ENCODE measurements at places on chromosomes 4 and X. TPM values are rescaled to one million over a fixed set of nuclear protein-coding genes. Genes with fewer than 3 reads are reported as not detected.

HS3ST1 gene
- total RNA-seq: 2.7 TPM

- no peaks in the 10 kb centered on the region for H3K4me1 ChIP-seq
- DNase-seq: no peak
- no peak overlapping the region for H3K4me3 ChIP-seq
- no peaks in the 10 kb centered on the region for H3K36me3 ChIP-seq
- no peak overlapping the region for H3K27ac ChIP-seq
- no peaks in the 10 kb centered on the region for H3K27me3 ChIP-seq
These were observed 136.0 kb downstream of the UGT8 start for GRCh38 chr4:114734594-114734993.

- H3K4me3 ChIP-seq: no peak overlapping the region
- no peaks in the 10 kb centered on the region for H3K4me1 ChIP-seq
- no peak for DNase-seq
These were observed 52.1 kb downstream of the PSAPL1 start for GRCh38 chr4:7382634-7383014.

GRCh38 chrX:55919367-55920221 is 202.0 kb downstream of the RRAGB start:
- no peak overlapping the region for H3K4me3 ChIP-seq
- H3K27me3 ChIP-seq: no peaks in the 10 kb centered on the region
- DNase-seq: no peak

TRIM61 gene
- 1.2 TPM for total RNA-seq

ZNF157 gene
- 2.0 TPM for total RNA-seq

GAGE12F gene
- not detected for total RNA-seq

GRCh38 chr4:150402871-150403272 is 179.1 kb upstream of the MAB21L2 start:
- H3K4me1 ChIP-seq: no peaks in the 10 kb centered on the region
- no peak overlapping the region for H3K4me3 ChIP-seq
- DNase-seq: peak; percentile 87
- no peak overlapping the region for H3K27ac ChIP-seq

MID1 gene
- 9.5 TPM for total RNA-seq

DNA sequence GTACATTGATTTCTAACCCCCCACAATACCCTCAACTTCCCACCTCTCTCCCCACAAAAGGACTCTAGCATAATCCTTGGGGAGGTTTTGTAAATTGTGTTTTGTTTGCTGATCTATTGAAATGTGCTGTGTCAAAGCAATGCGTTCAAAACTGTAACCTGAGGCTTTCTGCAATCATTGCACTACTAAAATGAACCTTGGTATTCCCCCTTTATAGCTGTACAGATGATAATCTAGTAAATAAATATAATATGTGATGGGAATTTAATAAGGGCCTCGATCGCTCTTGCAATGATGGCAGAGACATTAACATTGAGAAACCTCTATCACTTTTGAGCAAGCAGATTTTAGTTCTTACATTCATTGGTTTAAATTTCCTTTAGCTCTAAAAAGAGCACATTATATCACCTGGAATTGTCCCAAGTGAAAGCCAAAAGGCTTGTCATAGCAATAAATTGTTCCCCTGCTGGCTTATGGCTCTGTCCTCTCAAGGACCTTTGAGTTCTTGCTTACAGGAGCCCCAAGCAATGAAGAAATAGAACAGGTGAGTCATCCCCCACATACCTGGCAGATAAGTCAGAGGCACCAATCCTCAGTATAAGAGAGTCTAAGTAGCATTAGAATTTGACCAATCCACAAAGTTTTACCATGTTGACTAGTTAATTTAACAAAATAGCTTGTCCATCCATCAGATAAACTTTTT is 18.4 kb upstream of the ACE2 start:
- H3K27me3 ChIP-seq: no peaks in the 10 kb centered on the region
- H3K27ac ChIP-seq: no peak overlapping the region
- no peak overlapping the region for H3K4me3 ChIP-seq
- no peak for DNase-seq

GRCh38 chr4:2689114-2689513 is 67.0 kb downstream of the TNIP2 start:
- peaks cover 22% of the 10 kb centered on the region for H3K4me1 ChIP-seq
- H3K4me3 ChIP-seq: no peak overlapping the region
- no peaks in the 10 kb centered on the region for H3K27me3 ChIP-seq
- no peak for DNase-seq
- no peak overlapping the region for H3K27ac ChIP-seq

GRCh38 chr4:184215709-184216328 is 1.9 kb downstream of the ENPP6 start:
- H3K27me3 ChIP-seq: no peaks in the 10 kb centered on the region
- H3K36me3 ChIP-seq: no peaks in the 10 kb centered on the region
- DNase-seq: no peak
- H3K4me1 ChIP-seq: no peaks in the 10 kb centered on the region

GAGE2A gene
- not detected for total RNA-seq

- H3K36me3 ChIP-seq: no peaks in the 10 kb centered on the region
- no peak overlapping the region for H3K4me3 ChIP-seq
- DNase-seq: no peak
These were observed 82.8 kb downstream of the MAGEB10 start for GRCh38 chrX:27890611-27891010.

DNA sequence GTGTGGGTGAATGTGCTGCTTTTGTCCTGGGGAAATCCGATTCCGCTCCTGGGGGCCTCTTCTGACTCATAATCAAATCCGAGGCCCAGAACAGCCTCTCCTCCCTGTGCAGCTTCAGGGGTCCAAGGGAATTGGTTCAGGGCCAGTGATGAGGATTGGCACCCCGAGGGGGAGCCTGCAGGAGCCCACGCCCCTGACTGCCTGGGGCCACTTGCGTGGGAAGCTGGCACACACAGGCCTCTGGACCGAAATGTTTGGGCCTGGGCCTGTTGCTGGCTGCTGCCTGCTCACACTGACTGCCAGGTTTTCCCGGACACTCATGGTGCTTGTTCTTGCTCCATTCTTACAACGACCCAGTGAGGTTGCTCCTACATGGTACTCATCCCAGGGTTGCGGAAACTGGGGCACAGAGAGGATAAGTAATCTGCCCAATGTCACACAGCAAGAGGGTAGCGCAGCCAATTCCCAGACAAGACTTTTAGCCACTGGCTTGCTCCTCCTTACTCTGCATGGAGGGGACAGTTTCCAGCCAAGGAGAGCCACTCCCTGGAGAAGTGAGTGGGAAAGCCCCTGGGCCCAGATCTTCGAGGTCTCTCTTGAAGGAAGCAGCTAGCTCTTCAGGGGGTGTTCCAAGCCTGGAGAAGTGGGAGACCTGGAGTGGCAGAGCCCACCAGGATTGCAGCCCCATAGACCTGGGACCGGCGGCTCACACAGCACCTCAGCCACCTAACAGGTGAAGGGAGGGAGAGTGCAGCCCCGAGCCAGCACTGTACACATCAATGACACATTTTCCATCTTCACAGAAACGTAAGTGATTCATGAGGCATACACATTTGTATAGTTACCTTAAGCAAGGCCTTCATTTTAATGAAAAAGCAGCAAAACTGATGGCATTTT is 20.3 kb downstream of the CFAP99 start:
- no peak overlapping the region for H3K27ac ChIP-seq
- no peak for DNase-seq
- H3K4me1 ChIP-seq: no peaks in the 10 kb centered on the region
- no peak overlapping the region for H3K4me3 ChIP-seq
- no peaks in the 10 kb centered on the region for H3K36me3 ChIP-seq

GRCh38 chr4:98542011-98542410 is 116.4 kb downstream of the TSPAN5 start:
- H3K27me3 ChIP-seq: no peaks in the 10 kb centered on the region
- no peak overlapping the region for H3K27ac ChIP-seq
- DNase-seq: no peak
- H3K4me1 ChIP-seq: peaks cover 15% of the 10 kb centered on the region
- no peak overlapping the region for H3K4me3 ChIP-seq

DNA sequence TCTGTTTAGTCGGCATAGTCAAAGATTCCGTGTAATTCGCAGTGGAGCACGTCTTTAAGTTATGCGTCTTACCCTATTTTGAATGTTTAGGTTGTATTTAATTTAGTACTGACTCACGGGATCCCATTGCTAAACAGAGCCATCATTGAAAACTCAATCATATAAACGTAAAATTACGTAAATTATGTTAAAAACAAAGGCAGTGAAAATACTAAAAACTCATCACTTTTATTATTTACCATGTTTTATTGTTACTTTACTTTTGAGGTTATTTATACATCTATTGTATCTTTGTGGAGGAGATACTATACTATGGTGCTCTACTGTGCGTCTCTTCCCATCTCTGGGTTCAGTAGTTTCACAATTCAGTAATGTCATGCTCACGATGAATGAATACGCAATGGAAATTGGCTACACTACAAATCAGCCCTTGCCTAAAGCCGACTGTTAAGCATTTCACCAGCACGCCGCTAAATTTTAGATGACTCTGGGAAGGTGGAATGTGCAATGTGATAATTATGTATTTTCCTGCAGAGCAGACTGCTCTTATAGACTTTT is 944 bp downstream of the FUNDC2 start:
- DNase-seq: peak; percentile 5
- H3K27ac ChIP-seq: peak overlapping the region; percentile 84
- H3K4me3 ChIP-seq: peak overlapping the region; percentile 49
- no peaks in the 10 kb centered on the region for H3K27me3 ChIP-seq
- no peaks in the 10 kb centered on the region for H3K36me3 ChIP-seq

GRCh38 chr4:149715822-149716585 is 99.6 kb downstream of the IQCM start:
- no peak for DNase-seq
- no peaks in the 10 kb centered on the region for H3K4me1 ChIP-seq
- H3K4me3 ChIP-seq: no peak overlapping the region
- H3K27me3 ChIP-seq: no peaks in the 10 kb centered on the region
- H3K27ac ChIP-seq: no peak overlapping the region

DNA sequence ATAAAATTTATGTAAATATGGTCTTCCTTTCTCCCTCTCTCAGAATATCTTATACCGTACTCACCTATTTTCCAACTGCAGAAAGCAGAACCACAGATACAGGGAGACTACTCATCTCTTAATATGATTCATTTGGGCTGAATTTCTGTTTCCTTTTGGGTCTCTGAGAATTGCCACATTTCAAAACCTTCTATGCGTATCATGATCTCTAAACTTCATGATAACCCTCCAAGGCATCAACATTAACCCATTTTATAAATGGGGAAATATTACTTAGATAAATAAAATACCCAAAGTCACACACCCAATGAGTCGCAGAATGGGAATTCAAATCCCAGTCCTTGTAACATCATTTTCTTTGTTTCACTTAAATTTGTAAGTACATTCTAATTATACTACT is 16.6 kb upstream of the PRDM8 start:
- H3K4me1 ChIP-seq: peaks cover 26% of the 10 kb centered on the region
- no peak overlapping the region for H3K4me3 ChIP-seq
- no peak for DNase-seq
- H3K36me3 ChIP-seq: no peaks in the 10 kb centered on the region
- peaks cover 9% of the 10 kb centered on the region for H3K27me3 ChIP-seq

GRCh38 chrX:9871701-9872268 is 85.6 kb downstream of the SHROOM2 start:
- DNase-seq: no peak
- no peaks in the 10 kb centered on the region for H3K36me3 ChIP-seq
- H3K27ac ChIP-seq: no peak overlapping the region
- H3K27me3 ChIP-seq: no peaks in the 10 kb centered on the region
- no peak overlapping the region for H3K4me3 ChIP-seq
- H3K4me1 ChIP-seq: no peaks in the 10 kb centered on the region

GRCh38 chr4:34293459-34293858 is 1950.9 kb downstream of the ARAP2 start:
- no peak for DNase-seq
- H3K27ac ChIP-seq: no peak overlapping the region
- H3K36me3 ChIP-seq: no peaks in the 10 kb centered on the region

DNA sequence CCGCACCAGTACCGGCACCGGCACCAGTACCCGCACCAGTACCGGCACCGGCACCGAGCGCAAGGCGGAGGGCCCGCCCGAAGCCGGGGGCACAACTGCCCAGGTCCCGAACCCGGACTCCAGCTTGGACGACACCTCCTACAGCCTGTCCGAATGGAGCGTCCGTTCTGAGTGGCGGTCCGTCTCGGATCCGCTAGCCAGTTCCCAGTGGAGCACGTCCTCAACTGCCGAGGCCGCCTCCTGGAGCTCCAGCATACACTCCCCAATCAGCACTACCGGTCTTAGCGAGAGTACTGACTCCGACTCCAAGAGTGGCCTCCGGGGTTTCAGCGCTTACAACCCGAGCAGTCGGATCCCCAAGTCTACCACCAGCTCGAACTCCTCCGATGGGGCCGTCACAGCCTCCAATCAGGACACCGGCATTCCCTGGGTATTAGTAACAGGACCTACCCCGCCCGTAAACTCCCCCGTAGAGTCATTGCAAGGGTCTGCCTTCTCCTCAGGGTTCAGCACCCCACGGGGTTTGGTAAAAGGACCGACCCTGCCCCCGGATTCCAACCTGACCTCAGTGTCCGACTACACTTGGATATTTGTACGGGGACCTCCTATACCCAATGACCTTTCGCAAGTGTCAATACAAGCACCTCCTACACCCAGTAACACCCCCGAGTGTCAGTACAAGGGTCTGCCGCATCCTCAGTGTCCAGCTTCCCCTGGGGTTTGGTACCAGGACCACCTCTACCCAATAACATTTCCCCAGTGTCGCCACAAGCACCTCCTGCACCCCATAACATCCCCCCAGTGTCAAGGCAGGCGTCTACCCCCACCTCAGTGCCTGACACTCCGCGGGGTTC is 721 bp upstream of the MAOA start:
- peak overlapping the region; percentile 90 for H3K27ac ChIP-seq
- H3K27me3 ChIP-seq: no peaks in the 10 kb centered on the region
- no peaks in the 10 kb centered on the region for H3K36me3 ChIP-seq
- peak; percentile 47 for DNase-seq
- no peaks in the 10 kb centered on the region for H3K4me1 ChIP-seq

DKK2 gene
- 1.5 TPM for total RNA-seq

RAB9B gene
- total RNA-seq: 4.1 TPM
